ENCODE measurements at places on chromosomes 5 and 9.

GRCh38 chr5:1670351-1670750, 129.3 kb downstream of the MRPL36 start:
- DNase-seq: no peak

GRCh38 chr5:102561894-102562760, 63.3 kb upstream of the SLCO6A1 start:
- DNase-seq: no peak

GRCh38 chr9:137048655-137049543, 2.9 kb upstream of the NPDC1 start:
- DNase-seq: no peak

- DNase-seq: no peak
Observed at GRCh38 chr5:76695346-76695745, 20.6 kb upstream of the F2R start.

- DNase-seq: no peak
Observed at GRCh38 chr9:21682381-21682780, 120.1 kb upstream of the MTAP start.

DNA sequence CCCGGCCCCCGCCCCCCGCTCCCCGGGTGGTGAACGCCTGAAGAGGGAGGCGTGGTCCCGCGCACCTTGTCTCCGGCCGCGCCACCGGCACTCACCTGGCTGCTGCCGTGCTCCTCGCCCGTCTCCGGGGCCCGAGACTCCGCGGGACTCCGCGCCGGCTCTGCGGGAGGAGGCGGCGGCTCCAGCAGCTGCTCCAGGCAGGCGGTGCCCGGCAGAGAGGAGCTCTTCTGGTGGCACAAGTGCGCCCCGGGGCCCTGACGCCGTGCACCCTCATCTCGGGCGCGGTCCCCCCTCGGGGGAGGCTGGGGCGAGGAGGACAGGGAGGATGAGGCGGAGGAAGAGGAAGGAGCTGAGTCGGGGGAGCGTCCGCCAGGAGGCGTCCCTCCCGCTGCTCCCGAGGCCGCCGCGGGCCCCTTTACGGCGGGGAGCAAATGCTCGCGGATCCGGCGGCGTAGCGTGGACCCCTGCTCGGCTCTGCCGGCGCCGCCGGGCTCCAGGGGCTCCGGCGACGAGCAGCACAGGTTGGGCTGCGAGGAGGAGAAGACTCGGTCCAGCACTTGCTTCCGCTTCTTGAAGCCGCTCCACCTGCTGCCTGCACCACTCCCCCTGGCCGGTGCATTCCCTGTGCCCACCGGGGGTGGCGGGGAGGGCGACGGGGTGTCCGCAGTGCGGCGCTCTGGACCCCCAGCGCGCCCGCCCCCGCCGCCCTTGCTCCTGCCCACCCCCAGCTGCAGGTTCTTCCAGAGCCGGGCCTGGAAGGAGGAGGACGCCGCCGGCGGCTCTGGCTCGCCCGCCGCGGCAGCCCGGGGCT, 928 bp downstream of the MCTP1 start:
- DNase-seq: no peak

Measured in CMK (cell line).